Activated naive CD4-positive, alpha-beta T cell (primary cell): ENCODE measurements at places on chromosomes 3 and 15.
A peak's percentile ranks its signal among the peaks of the same experiment; 100 is the strongest.

- DNase-seq = no peak
Observed at GRCh38 chr3:29511701-29512100, 230.8 kb downstream of the RBMS3 start.

DNA sequence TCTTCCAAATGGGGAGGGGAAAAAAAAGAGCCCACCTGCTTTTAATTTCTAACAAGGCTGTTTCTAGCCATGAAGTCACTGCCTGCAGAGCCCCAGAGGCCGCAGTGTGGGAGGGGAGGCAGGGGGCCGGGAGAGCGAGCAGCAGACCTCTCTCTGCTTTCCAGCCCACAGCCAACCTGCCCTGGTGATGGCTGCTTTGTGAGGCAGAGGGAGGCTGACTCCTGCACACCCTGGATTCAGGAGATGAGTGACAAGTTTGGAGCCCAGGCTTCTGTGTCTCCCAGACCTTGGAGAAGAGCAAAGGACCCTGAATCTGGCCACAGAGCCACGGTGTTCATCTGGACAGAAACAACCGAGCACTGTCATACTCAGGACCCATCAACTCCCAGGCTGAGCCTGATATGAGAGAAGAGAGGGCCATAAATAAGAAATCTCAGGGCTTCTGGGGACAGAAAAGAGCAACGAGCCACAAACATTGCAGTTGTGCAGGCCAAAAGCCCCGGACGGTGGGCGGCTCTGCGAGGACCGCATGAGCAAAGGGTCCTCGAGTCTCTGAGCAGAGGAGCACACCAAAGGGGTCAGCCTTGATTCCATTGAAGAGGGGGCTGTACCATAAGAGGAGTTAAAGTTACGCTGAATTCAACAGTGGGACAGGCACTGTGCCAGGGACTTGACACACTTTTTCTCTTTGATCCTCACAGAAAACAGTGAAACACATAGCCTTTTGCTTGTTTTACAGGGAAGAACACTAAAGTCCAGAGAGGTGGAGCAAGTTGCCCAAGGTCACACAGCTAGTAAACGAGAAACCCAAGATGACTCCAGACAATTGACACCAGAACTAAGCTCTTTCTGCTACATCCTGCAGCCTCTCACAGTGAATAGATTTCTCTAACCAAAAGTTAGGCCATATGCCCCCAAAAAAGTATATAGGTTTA lies 97.2 kb downstream of the SEMA5B start:
- DNase-seq = no peak

- DNase-seq = no peak
Observed at GRCh38 chr3:138593488-138594149, 441 bp downstream of the CEP70 start.

GRCh38 chr3:81339040-81339845 lies 422.2 kb downstream of the GBE1 start:
- DNase-seq = no peak

DNA sequence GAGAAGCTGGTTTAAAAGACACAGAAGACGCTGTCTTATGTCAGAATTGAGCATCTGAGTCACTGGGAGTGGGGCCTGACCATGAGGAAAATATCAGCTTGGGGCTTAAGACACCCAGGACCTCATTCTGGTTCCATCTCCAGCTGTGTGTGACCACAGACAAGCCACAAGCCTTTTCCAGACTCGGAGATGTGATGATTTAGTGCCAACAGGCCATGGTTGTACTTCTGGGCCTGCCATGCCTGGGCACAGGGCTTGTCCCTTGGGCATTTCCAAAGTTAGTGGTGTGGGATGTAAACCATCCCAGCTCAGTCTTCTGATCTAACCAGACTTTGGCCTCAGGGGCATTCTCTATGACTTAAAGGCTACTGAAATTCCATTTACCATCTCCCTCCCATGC lies 269.8 kb downstream of the RYR3 start:
- no peak for DNase-seq

DNA sequence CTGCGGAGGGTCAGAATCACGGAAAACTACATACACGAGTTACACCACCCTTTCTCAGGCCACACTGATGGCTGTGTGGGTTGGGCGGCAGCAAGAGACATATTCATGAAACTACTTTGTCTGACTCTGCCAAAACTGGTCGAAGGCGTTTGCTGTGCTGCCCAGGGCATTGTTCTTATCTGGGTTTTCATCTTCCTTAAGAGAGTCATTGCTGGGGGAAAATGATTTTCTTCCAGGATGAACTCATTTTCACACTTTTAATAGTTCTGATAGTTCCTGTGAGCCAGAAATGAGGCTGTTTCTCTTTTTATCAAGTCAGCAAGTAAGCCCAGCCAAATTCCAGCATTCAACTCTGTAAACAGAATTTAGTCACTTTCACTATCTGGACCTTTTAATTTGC lies 47.6 kb downstream of the TRIM71 start:
- DNase-seq = no peak

DNA sequence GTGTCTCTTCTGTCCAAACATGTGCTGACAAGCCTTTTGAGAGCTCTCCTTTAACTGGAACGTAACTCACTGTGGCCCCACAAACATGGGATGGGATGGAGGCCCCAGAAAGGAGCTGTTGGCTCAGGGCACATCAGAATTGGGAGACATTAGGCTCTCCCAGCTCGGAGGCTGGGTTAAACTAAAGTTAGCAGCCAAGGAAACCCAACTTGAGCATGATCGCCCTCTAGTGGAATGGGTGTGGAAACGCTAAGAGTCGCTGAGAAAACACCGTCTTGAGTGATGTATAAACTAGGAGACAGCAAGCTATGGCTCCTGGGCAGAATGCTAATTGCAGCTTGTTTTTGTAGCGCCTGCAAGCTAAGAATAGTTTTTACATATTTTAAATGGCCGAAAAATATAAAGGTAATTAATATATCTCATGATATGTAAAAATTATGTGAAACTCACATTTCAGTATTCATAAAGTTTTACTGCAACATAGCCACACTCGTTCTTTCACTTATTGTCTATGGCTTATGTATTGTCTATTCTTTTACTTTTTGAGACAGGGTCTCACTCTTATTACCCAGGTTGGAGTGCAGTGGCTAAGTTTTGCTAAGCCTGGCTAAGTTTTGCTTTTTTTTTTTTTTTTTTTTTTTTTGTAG lies 138.8 kb upstream of the HACD2 start:
- DNase-seq = no peak

- no peak for DNase-seq
Observed at GRCh38 chr15:58357529-58358476, 74.0 kb upstream of the LIPC start.

- DNase-seq = no peak
Observed at GRCh38 chr3:32842531-32842931, 24.7 kb downstream of the TRIM71 start.

GRCh38 chr3:127679534-127680145 lies 6.9 kb downstream of the ABTB1 start:
- DNase-seq = no peak

- peak; percentile 5 for DNase-seq
Observed at GRCh38 chr3:9397906-9398699, 688 bp downstream of the SETD5 start.

DNA sequence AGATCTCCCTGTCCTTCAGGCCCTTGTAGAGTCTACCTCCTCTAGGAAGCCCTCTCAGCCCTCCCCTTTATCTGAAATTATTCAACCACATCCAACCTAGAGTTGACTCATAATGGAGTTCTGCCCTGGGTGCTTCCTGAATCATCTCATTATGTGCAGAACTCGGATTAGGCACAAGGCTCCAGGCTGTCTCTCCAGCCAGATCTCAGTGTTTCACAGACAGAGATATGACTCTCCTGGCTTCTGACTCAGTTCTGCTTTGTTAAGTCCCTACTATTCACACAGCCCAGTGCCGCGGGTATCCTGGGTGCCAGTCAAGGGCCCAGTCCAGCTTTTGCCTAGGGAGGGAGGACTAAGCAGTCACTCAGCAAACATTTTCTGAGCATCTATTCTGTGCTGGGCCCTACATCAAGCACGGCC lies 9.3 kb downstream of the STRA6 start:
- no peak for DNase-seq

GRCh38 chr3:57169108-57169507 lies 4.0 kb upstream of the IL17RD start:
- no peak for DNase-seq

DNA sequence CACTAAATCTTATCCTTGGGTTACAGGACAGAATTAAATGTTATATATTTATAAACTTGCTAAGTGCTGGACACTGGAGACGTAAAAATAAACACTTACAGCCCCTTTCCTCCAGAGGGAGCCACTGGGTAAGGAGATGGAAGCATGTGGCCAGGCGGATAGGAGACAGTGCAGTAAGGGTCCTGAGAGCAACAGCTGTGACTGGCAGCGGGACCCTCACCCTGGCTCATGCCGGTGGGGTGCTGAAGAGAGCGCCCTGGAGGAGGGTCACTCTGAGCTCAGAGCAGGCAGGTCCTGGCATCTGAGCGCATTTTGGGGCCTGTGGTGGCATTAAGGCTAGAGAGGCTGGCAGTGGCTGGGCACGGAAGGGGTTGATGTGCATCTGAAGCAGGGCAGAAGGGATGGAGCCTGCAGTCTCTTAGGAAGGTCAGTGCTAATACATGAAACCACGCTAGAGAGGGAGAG lies 16.0 kb downstream of the SEC61A1 start:
- no peak for DNase-seq

GRCh38 chr3:51304230-51304629 lies 80.9 kb upstream of the MANF start:
- no peak for DNase-seq

DNA sequence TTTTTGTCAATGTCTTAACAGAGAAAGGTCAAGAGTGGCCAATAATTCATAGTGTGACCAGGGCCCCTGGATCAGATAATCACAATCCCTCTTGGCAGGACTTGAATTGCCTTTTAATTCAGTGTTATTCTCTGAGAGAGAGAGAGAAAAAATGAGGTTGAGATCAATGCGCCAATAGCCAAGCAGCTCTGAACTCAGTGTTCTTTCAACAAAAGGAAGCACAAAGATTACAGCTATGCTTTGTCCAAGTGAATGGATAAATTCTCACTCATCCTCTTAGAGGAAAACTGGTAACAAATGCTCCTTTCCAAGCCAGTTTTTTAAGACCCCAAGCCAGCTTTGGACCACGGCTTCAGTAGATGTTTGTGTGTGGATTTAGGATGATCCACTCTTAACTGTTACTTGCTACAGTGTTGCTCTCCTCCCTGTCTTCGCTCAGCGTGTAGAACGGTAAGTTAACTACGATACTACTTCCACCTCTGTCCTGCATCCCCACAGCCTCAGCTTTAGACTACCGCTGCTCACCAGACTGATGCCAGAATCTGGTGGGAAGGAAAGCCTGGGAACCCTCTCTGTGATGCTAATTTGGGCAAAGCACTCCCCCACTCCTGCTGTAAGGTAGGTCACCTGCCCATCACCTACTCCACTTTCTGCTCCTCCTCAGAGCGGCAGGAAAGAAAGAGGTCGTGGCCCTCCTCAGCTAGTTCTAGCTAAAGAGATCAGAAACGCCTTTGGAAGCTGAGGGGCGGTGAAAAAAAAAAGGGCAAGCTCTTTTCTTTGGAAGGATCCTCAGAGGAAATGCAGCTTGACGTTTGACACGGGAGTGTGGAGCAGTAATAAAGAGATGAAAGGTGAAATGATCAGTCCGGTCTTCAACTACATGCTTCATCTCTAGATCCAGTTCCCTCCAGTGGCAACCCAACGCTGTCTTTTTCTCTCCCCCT lies 46.8 kb upstream of the LPP start:
- DNase-seq = no peak

- DNase-seq = no peak
Observed at GRCh38 chr15:97858296-97858695, 102.2 kb upstream of the ARRDC4 start.

- no peak for DNase-seq
Observed at GRCh38 chr3:3503411-3503810, 295.8 kb upstream of the LRRN1 start.

GRCh38 chr3:27568393-27568792 lies 84.2 kb upstream of the SLC4A7 start:
- DNase-seq = no peak

DNA sequence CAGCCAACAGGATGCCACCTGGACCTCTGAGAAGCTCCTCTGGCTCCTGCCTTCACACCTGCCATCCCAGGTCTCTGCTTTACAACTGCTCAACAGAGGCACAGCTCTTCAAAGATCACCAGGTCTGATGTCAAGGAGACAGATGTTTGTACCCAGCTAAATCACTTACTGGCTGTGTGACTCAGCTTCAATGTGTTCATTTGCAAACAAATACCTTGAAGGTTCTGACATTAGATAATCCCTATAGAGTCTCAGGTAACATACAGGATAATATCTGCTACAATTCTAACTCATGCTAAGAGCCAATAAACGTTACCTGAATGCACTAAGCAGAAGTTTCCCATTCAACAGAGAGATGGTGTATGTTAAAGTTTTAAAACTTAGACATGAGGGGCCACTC lies 163.4 kb upstream of the IGF1R start:
- DNase-seq = no peak

DNA sequence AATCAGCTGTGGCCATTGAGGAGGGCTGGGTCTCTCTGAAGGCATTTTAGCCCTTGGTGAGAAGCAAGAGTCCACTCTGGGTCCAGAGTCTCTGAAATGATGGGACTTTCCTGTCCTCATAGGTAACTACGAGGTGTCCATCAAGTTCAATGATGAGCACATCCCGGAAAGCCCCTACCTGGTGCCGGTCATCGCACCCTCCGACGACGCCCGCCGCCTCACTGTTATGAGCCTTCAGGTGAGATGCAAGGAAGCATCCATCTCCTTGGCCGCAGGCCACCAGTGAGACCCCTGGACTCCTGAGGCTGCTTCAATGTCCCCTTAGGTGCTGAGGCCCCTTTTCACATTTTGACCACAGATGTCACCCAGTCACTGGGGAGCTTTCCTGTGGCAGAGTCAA lies 54.9 kb downstream of the DNASE1L3 start:
- no peak for DNase-seq

GRCh38 chr15:35196273-35196672 lies 111.2 kb upstream of the NANOGP8 start:
- DNase-seq = no peak

GRCh38 chr3:171261487-171261886 lies 198.7 kb downstream of the TNIK start:
- no peak for DNase-seq

DNA sequence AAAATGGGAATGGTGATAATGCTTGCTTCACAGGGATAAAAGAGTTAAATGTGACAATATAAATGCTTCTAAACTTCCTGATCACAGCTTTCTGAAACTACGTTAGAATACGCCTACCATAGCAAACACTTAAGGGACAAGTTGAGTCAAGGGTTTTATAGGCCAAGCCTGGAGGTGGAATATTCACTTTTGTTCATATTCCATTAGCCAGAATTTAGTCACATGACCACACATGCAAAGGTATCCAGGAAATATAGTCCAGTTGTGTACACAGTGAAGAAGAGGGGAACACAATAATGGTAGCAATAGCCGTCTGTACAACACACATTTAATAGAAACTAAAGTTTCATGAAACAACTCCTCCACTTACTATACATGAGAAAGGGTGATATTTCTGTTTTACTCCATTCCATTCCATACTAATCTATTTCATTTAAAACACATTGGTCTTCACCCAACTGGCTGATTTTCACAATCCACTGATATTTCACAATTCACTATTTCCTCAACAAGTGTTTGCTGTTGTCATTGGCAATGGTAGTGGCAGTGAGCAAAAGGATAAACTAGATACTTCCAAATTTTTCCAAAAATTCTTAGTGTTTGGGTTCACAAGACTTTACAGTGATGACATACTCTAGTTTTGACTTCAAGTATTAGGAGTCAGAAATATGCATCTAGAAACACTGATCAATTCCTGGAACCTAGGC lies 270.9 kb downstream of the ERC2 start:
- DNase-seq = no peak

- no peak for DNase-seq
Observed at GRCh38 chr3:73765878-73766545, 141.3 kb upstream of the PDZRN3 start.

- DNase-seq = no peak
Observed at GRCh38 chr3:23662079-23662617, 143.6 kb upstream of the UBE2E1 start.

GRCh38 chr15:62465173-62465572 lies 300.1 kb upstream of the C2CD4B start:
- no peak for DNase-seq
